ENCODE measurements at places on chromosomes 6 and 20. TPM values are rescaled to one million over a fixed set of nuclear protein-coding genes. Genes with fewer than 3 reads are reported as not detected.

GRCh38 chr6:105045526-105045925 lies 88.6 kb downstream of the LIN28B start:
- no peak overlapping the region for H3K27ac ChIP-seq
- H3K4me3 ChIP-seq: no peak overlapping the region
- no peaks in the 10 kb centered on the region for H3K4me1 ChIP-seq
- no peak for DNase-seq
- no peaks in the 10 kb centered on the region for H3K27me3 ChIP-seq

GRCh38 chr6:141874930-141875602 lies 257.7 kb upstream of the GJE1 start:
- no peak overlapping the region for H3K27ac ChIP-seq
- H3K4me3 ChIP-seq: no peak overlapping the region
- DNase-seq: no peak
- no peaks in the 10 kb centered on the region for H3K27me3 ChIP-seq
- H3K36me3 ChIP-seq: no peaks in the 10 kb centered on the region

COL12A1 gene
- total RNA-seq: 44.3 TPM

RPP40 gene
- 5.2 TPM for total RNA-seq

MYBL2 gene
- 1.0 TPM for total RNA-seq

- no peak overlapping the region for H3K27ac ChIP-seq
- H3K36me3 ChIP-seq: peaks cover 43% of the 10 kb centered on the region
- no peaks in the 10 kb centered on the region for H3K27me3 ChIP-seq
Measured at GRCh38 chr6:158497620-158498019, 62.3 kb upstream of the TMEM181 start.

CST4 gene
- not detected for total RNA-seq

All from upper lobe of right lung (tissue), 1 donor.